ENCODE measurements at places on chromosomes 4 and X.

DNA sequence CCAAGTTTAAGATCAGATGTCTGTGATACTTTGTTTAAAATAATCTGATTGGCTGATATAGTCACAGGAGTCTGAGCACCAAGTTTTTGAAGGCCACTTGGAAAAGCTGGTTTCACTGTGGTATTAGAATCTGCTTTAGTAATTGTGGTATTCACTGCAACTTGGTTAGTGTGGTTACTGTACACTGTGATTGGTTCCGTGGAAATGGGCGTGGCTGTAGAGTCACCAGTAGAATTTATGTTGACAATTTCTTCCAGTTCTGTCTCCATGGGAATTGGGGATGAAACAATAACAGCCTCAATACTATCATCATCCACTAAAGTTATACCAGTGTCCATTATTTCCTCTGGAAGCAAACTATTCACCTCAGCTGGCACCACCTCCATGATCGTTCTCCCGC, 26.2 kb downstream of the LIN54 start:
- DNase-seq = peak; percentile 76

GRCh38 chr4:44927399-44928380, 201.3 kb upstream of the GNPDA2 start:
- peak; percentile 14 for DNase-seq

DNA sequence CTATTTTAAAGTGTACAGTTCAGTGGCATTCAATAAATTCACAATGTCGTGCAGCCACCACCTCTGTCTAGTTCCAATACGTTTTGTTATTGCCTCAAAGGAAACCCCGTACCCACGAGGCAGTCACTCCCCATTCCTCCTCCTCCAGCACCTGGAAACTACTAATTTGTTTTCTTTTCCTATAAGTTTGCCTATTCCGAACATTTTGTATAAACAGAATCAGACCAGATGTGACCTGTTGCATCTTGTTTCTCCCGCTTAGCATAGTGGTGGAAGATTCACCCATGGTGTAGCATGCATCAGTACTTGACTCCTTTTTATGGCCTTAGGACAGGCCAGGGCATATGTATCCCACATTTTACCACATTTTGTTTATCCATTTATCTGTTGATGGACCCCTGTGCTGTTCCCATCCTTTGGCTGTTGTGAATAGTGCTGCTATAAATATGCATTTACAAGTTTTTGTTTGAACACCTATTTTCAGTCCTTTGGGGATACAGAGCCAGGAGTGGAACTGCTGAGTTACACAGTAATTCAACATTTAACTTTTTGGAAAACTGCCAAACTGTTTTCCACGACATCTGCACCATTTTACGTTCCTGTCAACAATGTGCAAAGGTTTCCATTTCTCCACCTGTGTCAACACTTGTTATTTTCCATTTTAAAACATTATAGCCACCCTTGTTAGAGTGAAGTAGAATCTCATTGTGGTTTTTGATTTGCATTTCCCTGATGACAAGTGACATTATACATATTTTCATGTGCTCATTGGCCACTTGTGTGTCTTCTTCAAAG, 57.8 kb upstream of the STX18 start:
- DNase-seq = no peak

DNA sequence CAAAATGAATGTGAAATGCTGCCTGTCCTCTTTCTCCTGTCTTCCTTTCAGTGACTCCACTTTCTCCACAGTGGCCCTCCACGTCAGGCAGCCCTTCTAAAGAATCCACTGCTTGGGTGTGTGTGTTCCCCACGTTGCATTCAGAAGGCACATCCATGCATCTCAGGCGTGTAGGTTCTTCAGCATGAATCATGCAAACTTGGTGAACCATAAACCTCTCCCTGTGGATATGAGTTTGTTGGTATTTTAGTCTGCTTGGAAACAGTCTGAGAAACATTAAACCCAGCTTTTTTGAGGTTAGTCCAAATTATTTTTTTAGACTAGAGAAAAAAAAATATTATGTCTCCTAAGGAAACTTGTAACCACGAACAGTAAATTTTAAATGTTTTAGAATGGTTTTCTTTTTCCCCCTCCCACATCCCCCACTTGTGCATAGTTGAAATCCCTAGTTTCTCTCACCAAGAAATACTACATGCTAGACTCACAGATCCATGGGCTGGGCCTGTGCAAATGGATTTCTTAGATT, 251.6 kb downstream of the CBR4 start:
- peak; percentile 79 for DNase-seq

DNA sequence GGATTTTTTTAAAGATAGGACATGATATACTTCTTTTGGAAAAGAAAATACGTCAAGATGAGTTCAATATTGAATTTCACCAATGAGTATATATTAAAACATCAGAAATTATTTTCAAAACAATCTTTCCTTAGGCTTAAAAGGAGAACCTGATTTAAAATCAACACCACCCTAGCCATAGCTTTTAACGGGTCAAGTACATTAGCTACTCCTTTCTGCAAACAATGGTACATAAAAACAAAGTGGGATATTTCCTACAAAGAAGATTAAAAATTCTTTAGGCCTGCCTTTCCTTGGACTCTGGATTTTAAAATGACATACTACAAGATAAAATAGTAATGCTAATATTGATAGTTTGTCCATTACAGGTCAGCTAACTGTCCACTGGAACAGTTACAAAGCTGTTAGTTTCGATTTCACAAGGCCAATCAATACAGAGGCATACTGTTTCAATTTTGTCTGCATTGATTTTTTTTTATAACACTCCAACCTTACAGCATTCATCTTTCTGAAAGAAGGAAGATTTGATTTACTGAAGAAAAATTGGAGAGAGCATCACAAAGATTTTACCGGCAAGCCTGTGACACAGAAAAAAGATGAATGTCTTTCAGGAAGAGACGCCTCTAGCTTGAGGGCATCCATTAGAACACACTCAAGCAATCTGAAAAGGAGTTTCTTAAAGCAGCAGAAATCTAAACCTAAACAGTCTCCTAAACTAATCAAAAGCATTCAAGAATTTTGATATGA, 97.2 kb downstream of the MAB21L2 start:
- no peak for DNase-seq

DNA sequence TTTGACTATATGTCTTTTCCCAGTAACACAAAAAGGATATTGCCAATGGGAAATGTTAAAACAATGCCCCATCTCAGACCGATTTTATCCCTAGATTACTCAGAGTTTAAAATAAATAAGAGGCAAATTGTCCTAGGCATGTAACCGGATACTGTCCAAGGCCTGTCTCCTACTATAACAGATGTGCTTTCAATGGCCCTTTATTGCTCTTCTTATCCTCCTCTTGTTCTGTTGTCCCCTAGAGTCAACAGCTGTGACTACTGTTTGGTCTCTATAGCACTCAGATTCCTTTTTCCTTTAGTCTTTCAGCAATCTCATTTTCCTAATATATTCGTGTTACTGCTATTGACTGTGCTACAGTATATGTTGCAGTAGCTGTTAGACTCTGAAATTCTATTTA, 66.8 kb upstream of the PLS3 start:
- DNase-seq = peak; percentile 7

- DNase-seq = no peak
These were observed 508.3 kb downstream of the SPRY1 start for GRCh38 chr4:123904882-123905281.

GRCh38 chrX:30822764-30823163, 66.3 kb downstream of the TAB3 start:
- no peak for DNase-seq

Data from M059J (cell line).